Effector memory CD8-positive, alpha-beta T cell (primary cell): ENCODE measurements at places on chromosomes 6 and 20.

GRCh38 chr20:38581013-38581412, at the start of gene ADIG:
Gene ADIG (plus strand): TSS chr20:38581197. CDS start chr20:38581251, 54 bp downstream.
- DNase-seq = no peak

- no peak for DNase-seq
These were observed 1.7 kb downstream of the PPDPF start for GRCh38 chr20:63522091-63522868.

- DNase-seq = no peak
These were observed 8.4 kb upstream of the E2F1 start for GRCh38 chr20:33694639-33695012.

DNA sequence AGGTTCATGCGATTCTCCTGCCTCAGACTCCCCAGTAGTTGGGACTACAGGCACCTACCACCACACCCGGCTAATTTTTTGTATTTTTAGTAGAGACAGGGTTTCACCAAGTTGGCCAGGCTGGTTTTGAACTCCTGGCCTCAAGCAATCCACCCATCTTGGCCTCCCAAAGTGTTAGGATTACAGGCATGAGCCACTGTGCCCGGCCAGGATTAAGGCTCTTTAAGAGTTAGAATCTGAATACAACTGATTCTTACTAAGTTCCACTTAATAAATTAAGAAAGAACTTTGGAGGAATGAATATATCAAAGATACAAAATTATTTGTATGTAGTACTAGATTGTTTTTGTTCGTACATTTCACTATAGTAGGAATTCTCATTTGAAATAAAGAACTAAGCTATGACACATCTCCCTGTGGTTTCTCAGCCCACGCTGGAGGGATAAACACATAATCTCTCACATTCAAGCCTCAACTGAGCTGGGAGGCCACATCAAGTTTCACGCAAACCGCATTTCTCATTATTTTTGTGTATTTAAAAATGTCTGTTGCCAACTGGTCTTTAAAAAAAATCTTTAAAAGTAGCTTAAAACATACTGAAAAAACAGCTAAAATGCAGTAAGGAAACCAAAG, 34.2 kb downstream of the DTNBP1 start:
- peak; percentile 27 for DNase-seq

DNA sequence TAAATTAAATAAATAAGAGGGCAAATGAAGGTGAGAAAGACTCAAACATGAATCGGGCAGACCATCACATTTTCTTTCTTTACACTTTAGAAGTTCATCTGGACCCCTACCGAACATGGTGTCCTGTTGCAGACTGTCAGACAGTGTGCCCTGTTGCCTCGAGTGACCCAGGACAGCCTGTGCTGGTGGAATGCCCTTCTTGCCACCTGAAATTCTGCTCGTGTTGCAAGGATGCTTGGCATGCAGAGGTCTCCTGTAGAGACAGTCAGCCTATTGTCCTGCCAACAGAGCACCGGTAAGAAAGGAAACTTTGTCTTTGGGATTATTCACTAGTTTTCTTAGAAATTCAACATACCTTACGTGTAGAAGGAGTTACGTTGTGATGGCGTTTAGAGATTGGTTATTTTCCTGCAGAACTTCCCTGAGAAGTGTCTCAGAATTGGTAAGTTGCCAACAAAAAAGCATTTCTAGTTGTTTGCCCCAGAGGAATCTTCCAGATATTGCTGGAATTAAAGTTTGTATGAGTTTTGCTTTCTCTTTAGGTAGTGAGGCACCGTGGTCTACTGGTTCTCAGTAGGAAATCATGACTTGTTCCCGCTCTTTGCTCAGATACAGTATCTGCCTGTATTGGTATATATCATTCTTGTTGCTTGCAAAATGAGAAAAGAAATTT, 70.1 kb downstream of the RNF144B start:
- no peak for DNase-seq

DNA sequence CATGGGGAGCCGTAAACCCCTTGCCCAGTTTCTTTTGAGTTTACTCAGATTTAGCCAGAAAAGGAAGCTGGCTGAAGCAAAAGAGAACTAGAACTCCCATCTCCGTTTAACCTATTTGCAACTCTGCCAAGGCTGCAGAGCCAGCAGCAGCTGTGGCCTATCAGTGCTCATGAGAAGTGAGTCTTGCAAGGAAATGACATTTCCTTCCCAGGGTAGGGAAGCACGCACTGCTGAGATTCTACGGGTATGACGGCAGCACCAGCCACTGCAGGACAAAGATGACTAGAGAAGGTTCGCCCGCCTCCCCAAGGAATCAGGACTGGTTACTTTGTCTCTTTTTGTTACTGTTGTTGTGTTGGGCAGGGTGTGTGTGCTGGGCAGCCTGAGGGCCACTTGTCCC, 47.6 kb downstream of the PPP1R3G start:
- no peak for DNase-seq

- no peak for DNase-seq
These were observed 372.7 kb downstream of the CBLN4 start for GRCh38 chr20:55632592-55632991.

GRCh38 chr6:111952274-111952673, 79.0 kb upstream of the FYN start:
- no peak for DNase-seq

DNA sequence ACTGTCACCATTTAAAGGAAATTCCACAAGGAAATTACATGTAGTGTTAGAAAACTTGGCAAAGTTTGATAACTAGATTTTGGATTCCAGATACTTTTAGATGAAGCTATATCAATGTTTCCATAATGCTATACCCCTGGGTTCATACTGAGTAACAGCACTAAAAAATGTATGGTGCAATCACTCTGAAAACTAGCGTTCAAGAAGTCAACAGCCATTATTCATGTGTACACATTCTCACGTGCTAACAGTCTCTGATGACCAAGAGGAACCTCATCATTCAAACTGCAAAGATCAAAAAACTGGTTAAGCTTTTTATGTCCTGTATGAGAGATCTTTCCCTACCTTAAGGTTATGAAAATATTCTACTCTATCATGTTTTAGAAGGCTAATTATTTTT, 197.6 kb downstream of the GMDS start:
- no peak for DNase-seq

- DNase-seq = peak; percentile 40
These were observed 51.7 kb downstream of the CHMP4B start for GRCh38 chr20:33862709-33863403.

GRCh38 chr20:33539129-33539528, 49.2 kb downstream of the CBFA2T2 start:
- no peak for DNase-seq

GRCh38 chr6:72653026-72653425, 31.2 kb downstream of the KCNQ5 start:
- no peak for DNase-seq

DNA sequence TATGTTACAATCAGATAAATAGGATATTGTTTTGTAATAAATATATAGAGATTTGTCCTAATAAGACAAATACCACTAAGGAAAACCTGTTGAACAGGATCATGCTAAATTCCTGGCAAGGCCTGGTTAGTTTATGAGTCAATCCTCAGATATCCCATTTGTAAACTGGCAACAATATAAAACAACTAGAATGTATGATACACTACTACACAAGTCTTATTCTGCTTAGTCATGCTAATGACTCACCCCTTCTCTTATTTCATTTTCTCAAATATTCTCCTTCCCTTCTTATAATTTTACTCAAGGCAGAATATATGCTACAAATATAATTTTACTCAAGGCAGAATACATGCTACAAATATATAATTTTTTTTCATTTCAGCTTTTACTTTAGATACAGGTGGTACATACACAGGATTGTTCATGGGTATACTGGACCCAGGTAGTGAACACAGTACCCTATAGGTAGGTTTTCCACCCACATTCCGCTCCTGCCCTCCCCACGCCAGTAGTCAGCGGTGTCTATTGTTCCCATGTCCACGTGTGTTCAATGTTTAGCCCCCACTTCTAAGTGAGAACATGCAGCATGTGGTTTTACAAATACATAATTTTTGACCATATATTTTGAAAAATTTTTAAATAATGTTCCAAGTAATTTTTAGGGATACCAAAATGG, 6.3 kb downstream of the OSER1 start:
- DNase-seq = no peak

GRCh38 chr20:15619341-15619740, 953.9 kb downstream of the KIF16B start:
- DNase-seq = no peak

DNA sequence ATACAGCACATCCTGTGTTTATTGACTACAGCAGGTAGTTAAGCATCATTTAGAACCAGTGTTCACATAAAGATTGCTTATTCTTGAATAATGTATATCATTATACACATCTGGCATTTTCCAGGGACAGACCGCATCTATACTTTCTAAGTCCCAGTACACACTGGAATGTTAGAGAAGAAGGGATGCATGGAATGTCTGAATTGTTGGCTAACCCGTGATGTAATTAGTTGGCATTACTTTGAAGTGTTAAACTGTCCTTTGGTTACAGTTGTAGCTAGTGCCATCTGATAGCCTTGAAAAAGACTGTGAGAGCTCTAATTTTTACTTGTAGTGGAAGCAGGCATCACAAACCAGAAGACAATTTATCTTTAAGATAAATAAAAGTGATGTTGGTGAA, 29.8 kb upstream of the MCHR2 start:
- DNase-seq = no peak

DNA sequence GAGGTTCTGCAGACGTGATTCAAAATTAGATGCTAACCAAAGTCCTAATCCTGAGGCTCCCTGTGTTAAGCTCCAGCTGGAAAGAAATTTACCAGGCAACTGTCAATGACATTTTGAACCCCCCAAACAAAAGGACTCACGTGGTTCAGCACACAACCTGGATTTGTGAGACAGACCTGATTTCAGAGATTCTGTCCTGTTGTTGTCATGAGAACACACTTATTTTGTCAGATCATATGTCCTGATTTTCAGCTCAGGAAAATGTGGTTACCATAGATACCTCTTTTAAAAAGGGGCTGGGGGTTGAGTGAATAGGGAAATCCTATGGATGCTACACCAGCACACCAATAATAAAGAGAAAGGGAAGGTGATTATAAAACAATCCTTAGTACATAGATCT, 61.6 kb downstream of the MTFR2 start:
- DNase-seq = no peak

- DNase-seq = no peak
These were observed 45.1 kb upstream of the FAM83D start for GRCh38 chr20:38880952-38881735.

GRCh38 chr6:142429195-142429594, 127.4 kb downstream of the ADGRG6 start:
- no peak for DNase-seq

DNA sequence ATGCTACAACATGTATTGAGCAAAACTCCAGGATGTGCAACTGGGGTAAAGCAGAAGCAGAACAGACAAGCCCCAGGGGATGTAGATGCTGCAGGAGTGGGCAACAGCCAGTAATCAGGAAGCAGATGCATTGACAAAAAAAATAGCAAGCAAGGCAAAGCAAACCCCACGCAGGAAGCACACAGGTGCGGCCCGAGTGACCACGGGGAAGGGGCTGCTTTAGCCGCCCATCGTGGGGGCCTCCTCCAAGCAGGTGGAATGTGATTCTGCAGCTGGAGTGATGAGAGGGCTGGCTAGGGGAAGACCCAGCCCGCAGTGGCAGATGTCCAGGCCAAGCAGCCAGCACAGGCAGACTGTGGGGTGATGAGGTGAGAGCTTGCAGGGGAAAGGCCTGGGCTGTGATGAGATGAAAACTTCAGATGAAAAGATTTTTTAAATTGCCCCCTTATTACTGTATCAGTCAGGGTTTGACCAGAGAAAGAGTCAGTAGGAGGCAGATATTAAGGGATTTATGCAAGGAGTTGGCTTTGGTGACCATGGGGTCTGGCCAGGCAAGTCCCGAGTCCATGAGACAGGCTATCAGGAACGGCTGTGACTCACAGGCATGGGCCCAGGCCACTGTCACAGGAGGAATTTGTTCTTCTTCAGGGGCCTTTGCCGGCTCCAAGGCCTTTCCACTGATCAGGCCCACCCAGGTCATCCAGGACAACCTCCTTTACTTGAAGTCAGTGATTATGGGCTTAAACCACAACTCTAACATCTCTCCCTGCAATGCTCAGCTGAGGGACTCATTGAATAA, 207.6 kb downstream of the ANKRD60 start:
- no peak for DNase-seq

DNA sequence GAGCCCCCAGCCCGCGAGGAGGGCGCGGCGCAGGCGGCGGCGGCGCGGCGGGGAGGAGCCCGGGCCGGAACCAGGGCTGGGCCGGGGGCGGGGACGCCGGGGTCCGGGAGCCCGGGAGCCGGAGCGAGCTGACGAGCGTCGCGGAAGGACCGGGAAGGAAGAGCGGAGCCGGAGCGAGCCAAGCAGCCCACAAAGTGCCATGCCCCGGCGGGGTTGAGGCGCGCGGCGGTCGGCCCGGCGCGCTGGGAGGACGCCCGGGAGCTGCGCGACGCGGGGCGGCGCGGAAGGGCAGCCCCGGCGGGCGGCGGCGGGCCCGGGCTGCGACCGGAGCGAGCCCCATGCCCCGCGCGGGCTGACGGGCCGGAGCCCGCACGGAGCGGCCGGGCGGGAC, 289 bp downstream of the FOXP4 start:
- peak; percentile 23 for DNase-seq

DNA sequence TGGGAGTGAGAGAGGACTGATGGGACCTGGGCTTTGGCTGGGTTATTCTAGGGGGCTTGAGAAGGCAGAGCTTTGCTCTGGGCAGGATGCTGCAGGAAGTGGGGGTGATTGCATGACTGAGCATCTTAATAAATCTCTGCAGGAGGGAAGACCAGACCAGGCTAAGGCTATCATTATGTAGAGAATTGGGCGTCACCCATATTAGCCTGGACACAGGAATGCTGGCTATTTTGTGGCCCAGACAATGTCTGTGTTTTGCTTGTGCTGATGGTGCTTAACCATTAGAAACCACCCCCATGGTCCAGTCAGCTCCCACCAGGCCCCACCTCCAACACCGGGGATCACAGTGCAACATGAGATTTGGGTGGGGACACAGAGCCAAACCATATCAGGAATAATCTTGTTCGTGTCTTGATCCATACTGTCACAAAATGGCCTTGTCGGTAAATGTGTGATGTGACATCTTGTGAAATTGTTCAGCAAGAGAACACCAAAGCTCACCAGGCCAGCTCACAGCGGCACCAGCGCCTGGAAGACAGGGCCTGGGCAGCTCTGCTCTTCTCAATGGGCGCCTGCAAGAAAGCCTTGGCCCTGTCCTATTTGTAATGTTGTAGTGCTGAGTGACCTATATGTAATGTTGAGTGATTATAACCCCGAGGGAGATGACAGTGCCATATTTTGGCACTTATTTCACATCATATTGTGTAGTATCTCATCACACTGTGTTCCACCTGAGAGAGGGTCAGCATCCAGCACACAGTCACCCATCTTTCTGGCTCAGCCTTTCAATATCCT, 211.8 kb downstream of the QKI start:
- no peak for DNase-seq

GRCh38 chr20:22438346-22438745, 146.0 kb downstream of the FOXA2 start:
- no peak for DNase-seq

GRCh38 chr6:160010067-160010466, 41.2 kb downstream of the IGF2R start:
- no peak for DNase-seq

- DNase-seq = no peak
These were observed 272.4 kb downstream of the GMDS start for GRCh38 chr6:1972962-1973361.

GRCh38 chr6:38367231-38367630, 272.5 kb downstream of the BTBD9 start:
- no peak for DNase-seq
